ENCODE measurements at places on chromosomes 11 and 22.
A peak's percentile ranks its signal among the peaks of the same experiment; 100 is the strongest.

DNA sequence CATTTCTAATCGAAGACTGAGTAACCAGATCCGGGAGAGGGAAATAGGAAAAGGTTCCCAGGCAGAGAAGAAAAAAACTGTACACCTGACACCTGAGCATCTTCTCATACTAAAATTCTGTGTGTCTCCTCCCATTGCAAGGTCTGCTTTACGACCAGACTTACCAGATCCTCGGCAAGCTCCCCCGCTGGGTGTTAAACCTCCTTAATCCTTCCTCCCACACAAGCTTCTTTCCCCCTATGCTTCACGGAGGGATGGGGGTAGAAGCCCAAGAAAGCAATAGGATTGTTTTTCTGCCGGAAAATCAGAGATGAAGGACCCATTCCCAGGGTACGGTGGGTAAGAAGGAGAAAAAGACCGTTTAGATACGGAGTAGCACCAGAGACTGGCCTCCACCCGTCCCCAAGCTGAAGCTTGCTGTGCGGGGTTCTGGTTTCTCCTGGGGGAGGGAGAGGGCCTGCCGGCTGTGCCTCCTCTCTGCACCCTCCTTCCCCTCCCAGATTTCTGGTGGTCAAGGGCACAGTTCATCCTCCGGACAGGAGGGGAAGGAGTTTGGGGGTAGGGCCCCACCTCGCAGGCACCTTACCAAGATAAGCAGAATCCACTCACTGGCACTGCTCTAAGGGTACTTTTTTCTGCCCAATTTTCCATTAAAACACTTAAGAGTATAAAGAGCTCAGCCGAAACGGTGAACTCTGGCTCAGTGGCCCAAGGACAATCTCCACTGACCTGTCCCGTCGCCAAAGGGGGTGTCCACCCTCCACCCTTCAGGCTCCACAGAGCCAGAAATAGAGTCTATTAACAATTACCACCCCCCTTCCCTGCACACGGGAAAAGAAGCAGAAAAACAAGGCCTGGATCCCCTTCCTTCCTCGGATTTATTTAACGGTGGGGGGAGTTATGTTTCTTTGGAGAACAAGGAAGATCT, 1.2 kb downstream of the TOB2 start:
- peak; percentile 3 for DNase-seq

DNA sequence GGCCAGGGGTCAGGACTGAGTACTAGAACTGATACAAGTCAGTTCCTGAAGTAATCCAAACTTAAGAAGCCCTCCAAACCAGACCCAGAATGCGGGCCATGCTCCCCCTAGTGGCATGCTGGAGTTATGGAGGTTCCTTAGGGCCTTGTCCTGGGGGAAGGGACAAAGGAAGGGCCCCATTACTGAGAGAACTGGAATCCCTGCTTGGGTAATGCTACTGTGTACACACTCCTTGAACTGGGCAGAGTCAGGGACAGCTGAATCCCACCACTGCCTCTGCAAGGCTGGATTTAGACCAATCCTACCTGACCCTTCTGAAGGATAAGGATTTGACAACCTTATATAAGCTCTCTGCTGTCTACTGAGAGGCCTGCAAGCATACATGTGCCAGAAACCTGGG, 97.3 kb upstream of the AKIP1 start:
- DNase-seq = no peak

GRCh38 chr11:79932612-79933011, 491.8 kb upstream of the TENM4 start:
- DNase-seq = no peak

GRCh38 chr11:43504316-43504950, 145.7 kb downstream of the TTC17 start:
- DNase-seq = no peak

- no peak for DNase-seq
Observed at GRCh38 chr22:25351631-25352293, 132.3 kb downstream of the CRYBB2 start.

GRCh38 chr11:102115557-102115956, 5.3 kb downstream of the YAP1 start:
- no peak for DNase-seq

- DNase-seq = no peak
Observed at GRCh38 chr22:24486501-24486921, 8.6 kb upstream of the UPB1 start.

GRCh38 chr11:32311346-32312065, 123.8 kb downstream of the WT1 start:
- no peak for DNase-seq

DNA sequence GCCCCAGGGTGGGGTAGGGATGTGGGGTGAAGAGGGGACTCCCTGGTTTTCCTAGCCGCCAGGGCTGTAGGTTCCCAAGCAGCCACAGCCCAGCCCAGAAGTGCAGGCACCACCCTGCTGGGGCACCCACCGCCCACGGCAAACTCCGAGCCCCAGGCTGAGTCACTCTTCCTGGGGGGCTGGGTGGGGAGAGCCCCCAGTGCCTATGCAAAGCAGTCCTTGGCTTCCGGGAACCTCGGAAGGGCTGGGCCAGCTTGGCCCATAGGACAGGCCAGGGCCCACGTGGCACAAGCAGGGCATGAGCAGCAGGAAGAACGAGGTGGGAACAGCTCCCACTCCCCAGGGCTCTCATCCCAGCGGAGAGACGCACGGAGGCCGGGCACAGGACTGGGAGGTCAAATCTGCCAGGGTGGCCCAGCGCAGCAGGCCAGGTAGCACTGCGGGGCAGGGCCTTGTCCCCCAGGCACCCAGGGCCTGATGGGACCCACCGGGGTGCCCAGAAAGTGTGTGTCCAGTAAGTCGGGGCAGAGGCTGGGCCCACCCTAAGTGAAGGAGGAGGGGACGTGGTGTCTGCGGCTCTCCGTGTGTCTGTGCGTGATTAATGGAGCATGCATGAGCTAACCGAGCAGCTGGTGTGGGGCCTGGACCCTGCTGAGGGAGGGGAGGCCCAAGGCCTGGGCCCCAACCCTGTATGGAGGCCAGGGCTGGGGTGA, 4.6 kb upstream of the IL17REL start:
- no peak for DNase-seq

DNA sequence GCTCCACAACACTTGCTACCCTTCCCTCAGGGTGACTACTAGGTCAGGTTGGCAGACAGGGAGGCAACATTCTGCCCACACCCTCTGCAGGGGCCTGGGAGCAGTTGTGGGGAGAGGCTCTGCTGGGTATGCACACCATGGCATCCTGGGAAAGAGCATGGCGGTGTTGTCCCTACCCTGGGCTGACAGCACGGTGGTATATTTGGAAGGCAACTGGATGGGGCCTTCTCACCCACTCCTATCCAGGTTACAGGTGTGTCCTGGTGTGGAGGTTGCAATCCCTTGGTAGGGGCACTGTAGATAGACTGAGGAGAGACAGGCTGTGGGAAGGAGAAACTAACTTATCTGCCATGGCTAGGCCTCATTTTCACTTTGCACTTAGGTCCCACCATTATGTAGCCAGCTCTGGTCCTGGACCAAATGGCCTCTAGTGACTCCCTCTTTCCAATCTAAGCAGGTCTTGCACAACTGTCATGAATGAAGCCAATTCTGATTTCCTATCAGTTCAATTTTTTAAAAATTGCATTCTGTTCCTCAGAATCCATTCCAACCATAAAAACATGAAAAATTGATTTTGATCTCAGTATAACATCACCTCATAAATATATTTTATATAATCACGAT, 54.0 kb upstream of the CD44 start:
- DNase-seq = no peak

DNA sequence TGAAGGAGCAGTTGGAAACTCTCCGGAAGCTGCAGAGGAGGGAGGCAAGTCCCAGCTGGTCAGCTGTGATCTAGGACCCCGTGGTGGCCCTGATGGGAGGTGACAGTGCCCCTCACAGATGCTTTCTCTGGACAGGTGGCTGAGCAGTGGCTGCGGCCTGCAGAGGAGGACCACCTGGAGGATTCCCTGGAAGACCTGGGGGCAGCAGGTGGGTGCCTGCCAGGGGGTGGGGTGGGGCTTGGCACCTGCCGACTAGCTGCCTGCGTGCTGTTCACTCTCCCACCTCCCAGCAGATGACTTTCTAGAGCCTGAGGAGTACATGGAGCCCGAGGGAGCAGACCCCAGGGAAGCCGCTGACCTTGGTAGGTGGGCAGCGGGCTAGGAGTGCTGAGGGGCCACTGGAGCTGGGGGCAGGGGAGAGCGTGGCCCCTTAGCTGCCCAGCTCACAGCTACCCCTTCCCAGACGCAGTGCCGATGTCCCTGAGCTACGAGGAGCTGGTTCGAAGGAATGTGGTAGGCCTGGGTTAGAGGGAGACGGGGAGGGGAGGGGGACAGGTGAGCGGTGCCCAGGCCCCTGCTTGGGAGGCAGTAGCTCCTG, 3.1 kb downstream of the SCO2 start:
- no peak for DNase-seq

- no peak for DNase-seq
Observed at GRCh38 chr11:31870609-31871309, 59.6 kb upstream of the PAX6 start.

DNA sequence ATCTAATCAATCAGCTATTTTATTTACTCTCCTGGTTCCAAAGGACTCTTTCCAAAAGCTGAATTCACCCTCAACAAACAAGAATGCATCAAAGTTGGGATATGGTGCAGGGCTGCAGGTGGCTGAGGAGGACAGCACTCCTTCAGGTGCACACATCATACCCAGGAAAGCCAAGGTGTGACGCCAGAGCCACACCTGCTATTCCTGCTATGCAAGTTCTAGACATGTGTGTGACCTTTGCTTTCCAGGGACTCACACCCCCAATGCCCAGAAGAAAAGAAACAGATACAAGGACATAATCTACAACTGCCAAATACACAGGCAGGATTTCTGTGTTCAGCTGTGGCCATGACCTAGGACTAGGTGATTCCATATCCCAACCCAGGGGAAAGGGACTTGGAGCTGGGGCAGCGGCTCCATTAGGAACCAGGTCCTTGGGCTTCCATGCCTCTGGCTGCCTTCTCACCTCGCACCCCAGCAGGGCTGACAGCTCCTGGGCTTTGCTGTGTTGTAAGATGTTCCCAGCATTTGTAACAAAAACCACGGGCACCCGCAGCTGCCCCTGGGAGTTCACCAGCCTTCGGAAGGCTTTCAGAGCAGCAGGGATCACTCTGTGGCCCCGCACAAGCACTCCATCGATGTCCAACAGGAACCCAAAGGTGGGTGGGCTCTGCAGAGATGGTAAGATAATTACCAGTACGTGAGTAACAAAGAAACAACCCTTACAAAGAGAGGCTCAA, 9.8 kb downstream of the HDHD5 start:
- no peak for DNase-seq

DNA sequence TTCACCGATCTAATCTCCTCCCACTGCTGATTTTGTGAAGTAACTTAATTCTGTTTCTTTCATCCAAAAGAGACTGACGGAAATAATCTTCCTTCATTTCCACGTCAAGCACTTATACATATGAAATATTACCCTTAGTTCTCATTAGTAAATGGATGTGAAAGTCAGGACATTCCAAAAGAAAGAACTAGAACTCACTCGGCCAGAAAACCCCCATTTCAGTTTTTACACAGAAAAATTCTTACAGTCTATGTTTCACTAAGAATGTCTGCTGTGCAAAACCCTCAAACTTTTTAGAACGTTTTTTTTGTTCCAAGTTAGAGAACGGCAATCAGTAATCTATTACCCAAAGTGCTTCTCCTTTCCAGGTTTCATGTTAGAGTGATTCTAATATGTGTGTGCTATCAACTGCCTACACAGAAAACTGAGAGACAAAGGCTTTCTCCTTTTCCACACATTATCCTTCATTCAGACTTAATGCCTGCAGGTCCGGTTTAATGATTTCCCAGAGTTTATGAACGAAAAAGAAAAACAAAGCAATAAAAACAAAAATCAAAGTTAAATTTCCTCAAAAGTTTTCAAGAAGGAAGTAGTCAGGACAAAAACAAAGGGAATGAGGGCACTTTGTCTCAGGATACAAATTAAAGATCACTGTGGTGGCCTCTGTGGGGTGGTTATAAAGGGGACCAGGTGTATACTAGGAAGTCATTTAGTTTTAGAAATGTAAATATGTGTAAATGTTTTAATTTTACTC, 11.3 kb upstream of the SESN3 start:
- DNase-seq = no peak

DNA sequence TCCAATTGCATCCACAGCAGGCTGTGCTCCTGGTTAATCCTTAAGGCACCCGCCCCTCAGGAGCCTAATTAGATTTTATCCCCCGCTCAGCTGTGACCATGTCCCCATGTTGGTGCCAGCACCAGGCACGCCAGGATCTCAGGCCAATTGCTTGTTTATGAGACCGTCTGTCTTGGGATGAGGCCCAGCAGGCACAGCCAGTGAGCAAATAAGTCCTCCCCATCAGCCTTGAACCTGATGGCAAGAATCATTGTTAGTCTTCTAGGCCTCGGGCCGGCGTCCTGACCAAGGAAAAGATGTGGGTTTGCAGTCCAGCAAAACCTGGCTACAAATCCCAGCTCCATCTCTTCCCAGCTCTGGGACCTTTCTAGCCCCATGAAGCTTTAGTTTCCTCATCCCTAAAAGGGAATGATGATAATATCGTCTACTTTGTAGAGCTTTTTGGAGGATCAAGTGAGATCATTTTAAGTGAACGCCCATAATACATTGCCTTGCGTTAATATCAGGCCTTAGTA, 57.3 kb downstream of the TP53I11 start:
- DNase-seq = no peak

DNA sequence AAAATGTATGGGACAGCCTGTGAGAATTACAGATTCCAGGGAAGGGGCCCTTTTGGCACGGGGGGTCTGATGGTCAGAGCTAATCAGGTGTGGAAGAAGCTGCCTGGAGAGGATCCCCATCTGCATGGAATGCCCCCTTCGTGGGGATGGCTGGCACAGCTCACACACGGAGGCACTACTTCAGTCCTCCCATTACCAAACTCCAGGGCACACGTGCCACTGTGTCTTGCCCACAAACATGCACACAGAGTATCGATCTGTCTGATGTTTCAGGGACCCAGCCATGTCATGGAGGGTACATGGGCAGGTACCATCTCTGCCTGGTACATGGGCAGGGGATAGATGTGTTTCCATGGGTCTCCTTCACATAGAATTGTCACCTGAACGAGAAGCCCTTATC, 14.7 kb downstream of the KCNQ1OT1 start:
- no peak for DNase-seq

- no peak for DNase-seq
Observed at GRCh38 chr11:21892736-21893564, 299.9 kb upstream of the ANO5 start.

Measured in NCI-H187 treated with DMSO at 0.1 percent for 48 hours (cell line).